CD14-positive monocyte (primary cell): ENCODE measurements at places on chromosomes 16 and 17.

- no peak for DNase-seq
Measured at GRCh38 chr17:61205401-61205800, 194.2 kb upstream of the TBX2 start.

DNA sequence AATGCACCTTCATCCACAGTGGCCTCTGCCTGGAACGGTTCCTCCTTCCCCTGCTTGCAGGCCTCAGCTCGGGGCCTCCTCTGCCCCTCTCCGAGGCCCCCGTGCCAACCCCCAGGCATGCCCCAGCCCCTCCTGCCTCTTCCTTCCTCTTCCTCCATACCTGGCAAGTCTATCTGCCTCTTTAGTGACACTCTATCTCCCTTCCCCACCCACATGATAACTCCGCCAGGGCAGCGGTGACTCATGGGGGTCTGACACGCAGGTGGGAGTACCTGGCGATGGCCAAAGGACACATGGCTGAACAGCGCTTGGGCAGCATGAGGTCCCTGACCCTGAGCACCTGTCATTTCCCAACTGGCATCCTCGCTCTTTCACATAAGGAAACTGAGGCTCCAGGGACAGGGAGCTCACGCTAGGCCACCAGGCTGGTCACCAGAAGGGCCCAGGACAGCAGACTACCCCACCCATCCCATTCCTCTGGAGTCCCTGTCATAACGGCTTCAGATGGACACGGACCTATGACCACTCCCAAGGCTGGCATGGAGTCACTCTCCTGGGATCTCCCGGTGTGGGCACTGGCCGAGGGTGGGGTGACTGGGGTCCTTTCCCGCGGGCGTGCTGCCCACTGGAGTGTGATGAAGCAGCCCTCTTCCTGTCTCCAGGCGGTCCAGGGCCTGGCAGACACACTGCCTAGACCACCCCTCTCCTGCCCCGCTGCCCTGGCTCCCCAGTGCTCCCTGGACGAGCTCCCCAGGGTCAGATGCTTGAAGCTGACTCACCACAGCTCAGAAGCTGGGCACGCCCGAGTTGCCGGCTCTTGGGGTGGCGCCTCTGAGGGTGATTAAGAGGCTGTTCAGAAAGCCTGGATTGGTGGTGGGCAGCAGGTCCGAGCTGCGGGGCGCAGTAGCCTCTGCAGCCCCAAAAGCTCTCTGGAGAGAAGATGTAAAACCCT, 100.6 kb downstream of the ENGASE start:
- DNase-seq, result no peak

DNA sequence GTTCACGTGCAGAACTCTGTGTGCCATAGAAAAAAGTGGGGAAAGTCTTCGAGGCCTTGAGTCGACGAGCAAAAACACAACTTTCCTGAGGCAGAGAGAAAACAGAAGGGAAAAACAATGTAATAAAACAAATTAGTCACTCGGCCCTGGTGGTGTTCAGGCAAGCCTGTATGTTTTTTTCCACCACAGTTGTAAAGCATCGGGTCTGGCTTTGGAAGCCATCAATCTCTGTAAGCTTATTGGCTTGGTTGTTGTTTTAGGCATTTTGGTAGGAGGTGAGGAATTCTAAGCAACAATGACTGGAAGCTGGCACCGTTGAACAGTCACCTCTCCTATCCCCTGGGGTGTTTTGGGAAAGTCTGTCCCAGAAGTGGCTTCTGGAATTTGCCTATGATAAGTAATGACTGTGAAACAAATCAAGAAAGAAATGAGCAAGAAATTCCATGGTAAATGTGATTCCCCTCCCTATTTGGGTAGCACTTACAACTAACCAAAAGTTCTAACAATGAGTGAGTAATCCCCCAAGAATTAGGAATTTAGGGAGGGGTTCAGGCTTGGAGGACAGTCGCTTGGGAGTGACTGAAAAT, 2.8 kb downstream of the CDH13 start:
- no peak for DNase-seq

DNA sequence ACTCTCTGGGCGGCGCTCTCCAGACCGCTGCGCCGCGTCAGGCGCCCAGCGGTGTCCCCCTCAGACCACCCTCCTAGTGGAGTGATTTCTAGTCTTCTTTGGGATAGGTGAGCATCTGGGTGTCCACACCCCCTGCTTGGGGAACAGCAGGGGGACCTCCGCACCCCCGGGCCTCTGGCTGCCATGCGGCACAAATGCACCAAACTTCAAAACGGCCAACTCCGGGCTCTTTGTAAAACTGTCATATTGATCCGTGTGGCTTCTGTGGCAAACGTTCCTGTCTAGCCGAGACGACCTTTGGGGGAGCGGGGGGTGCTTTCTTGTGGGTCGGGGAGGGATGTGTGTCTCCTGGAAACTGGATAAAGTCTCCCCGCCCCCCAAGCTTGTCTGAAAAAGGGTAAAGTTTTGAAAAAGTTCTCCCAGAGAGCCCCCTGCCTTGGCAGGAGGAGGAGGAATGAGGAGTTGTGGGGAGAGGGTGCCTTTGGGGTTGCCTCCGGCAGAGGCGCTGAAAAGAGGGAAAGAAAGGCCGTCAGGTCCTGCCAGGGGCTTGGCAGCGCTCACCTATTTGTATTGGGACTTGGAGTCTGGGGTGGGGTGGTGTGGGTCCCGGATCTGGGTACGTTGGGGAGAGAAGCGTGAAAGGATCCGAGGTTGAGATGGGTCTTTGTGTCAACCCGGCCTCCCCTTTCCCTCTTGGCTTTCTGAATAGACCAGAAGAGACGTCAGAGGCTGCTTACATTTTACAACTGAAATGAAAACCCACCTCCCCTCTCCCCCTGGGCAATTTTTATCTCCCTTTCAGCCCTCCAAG, 2.2 kb upstream of the CHD3 start:
- DNase-seq, result no peak

DNA sequence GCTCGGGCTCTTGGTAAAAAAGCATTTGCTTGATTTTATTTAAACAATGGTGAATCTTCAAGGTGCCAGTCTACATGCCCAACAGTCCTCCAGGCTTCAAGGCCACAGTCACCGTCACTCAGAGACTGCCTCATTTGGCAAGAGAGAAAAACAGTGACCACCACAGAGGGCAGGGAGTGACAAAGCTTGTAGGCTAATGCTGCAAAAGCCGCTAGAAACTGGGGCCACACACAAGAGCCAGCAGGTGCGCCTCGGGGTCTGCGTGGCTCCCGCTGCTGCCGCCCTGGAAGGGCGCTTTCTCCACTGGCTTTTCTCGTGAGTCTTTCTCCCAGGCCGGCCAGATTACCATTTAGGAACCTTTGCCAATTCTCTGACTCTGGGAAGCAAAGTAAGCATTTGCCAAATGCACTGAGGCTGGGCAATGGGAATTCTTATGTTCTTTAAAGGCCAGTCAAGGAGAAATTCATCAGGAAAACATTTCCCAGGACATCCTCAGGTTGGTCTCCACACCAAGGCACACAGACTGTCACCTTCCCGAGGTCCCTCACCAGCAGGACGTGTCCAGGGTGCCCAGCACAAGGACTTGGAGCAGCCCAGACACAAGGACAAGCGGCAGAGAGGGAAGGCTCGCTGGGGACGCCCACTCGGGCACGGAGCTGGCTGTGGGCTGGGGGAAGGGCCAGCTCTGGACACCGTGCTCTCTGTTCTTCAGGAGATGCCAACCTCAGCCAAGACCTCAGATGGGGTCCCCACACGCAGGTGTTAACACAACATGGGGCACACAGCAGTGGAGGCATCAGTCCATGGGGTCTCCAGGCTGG, 12.5 kb upstream of the C16orf95 start:
- no peak for DNase-seq

GRCh38 chr16:66846266-66846665, 2.1 kb downstream of the CA7 start:
- DNase-seq, result no peak

DNA sequence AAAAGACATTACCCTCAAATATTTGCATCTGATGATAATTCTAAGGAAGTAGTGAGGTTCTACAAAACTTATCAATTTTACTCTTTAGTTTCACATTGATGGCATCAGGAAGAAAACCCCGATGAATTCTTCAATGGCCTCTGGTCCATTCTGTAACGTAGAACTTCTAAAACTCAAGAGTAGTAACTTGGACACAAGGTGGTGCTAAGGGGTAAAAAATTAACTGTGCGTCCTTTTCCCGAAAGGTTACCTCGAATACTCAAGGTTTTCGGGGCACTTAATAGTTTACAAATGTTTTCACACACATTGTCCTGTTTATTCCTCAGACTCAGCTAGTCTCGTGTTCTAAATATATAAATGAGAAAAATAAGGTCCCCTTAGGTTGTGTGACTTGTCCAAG, 517.3 kb upstream of the ZFHX3 start:
- DNase-seq, result no peak

- no peak for DNase-seq
Measured at GRCh38 chr17:82611140-82612058, 36.8 kb downstream of the WDR45B start.

- no peak for DNase-seq
Measured at GRCh38 chr16:88479793-88480760, 27.0 kb downstream of the ZFPM1 start.

DNA sequence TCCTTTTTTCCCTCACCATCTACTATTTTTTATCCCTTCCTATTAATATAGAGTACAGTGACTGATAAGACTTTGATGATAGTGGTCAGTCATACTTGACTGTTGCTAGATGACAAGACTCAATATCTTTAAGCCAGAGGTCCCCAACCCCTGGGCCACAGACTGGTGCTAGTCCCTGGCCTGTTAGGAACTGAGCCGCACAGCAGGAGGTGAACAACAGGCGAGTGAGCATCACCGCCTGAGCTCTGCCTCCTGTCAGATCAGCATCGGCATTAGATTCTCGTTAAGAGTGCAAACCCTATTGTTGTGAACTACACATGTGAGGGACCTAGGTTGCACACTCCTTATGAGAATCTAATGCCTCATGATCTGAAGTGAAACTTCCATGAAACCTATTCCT, 341.3 kb downstream of the BCAS3 start:
- DNase-seq, result no peak
